ENCODE measurements at places on chromosomes 12 and 14. TPM values are rescaled to one million over a fixed set of nuclear protein-coding genes. Genes with fewer than 3 reads are reported as not detected.

The LMNTD1 gene
- not detected for total RNA-seq

The KCNC2 gene
- total RNA-seq: not detected

DNA sequence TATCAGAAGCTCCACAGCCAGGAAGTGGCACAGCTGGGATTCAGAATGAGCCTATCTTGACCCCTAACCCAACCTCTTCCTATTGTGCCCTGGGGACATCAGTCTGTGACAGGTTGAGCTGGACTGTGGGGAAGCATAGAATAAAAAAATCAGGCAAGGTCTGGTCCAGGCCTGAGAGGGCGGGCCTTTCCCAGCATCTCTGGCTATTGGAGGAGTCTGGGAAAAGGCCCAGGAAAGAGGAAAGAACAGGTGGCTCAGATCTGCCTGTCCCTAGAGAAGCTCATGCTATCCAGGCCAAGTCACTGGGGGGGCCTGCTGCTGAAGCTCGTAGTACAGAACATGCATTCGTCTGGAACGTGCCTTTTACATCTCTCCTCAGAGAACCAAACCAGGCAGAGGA, 100.5 kb downstream of the PPM1H start:
- DNase-seq: no peak

The KRT77 gene
- not detected for total RNA-seq

The AQP6 gene
- not detected for total RNA-seq

GRCh38 chr12:7015555-7016370, 2.5 kb downstream of the LPCAT3 start:
- no peak for DNase-seq

DNA sequence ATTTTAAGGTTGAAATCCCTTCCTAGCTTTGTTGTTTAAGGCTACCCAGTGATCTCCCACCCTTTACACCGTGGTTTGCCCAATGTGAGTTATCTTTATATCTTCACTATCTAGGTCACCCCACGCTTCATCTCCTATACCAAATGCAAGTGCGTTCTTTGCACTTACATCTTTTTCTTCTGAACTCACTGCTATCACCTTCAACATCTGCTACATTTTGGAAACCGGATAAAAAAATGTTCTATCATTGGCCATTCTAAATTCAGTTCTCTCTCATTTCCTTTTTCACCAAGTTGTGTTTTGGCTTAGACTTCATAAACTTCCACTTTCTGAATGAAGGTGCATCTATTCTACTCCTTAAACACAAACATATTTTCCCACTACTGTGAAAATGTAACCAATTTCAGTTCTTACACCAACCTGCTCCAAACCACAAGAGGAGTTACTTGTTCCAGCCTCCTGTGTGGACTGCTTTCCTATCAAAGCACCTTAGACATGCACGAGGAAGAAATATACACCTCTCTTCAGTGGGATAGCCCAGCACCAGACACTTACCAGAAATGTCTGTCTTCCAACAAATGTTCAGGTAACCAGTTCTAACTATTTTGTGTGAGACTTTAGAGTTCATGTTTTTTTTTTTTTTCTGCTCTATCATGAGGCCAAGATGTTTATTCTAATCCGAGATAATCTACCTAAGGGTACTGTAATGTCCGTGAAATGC, 21.9 kb downstream of the CLEC9A start:
- no peak for DNase-seq

DNA sequence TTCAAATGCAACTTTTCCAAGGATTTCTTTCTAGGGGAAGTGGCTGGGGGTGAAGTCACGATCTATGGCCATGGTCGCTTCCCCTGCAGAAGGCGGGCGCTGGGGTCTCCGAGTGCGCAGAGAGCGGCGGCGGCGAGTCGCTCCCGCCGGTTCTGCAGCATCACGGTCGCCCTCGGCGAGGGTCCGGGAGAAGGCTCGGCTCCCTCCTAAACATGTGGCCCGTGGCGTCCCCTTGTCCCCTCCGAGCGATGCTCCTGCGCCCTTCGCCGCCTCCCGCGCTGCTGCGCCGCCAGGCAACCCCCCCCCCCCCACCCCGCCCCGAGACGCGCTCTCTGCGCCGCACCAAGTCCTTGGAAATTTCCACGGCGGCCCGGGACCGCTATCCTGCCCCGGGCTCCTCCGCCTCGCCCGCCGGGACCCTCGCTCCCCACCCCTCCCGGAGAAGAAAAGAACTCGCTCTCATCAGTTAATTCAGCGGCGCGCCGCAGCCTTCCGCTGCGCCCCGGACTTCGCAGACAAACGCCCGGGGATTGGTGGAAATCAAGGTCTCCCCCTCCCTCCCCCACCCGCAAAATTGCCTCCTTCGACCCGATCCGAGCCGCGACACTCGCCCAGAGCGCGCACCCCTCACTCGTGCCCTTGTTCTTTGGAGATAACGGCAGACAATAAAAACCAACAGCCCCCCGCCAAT, at the start of gene ST8SIA1:
TSS of gene ST8SIA1 (minus strand) at position 298 of the 691 bp plus-strand sequence. CDS start 475 bp downstream, outside the sequence.
- DNase-seq: peak; percentile 30

The B4GALNT1 gene
- total RNA-seq: 3.2 TPM

GRCh38 chr14:74526854-74527585, 33.5 kb downstream of the ISCA2 start:
- DNase-seq: no peak

Data from activated naive CD4-positive, alpha-beta T cell treated with anti-CD3 and anti-CD28 coated beads, Interleukin-2, amount 50 U/mL, for 72 hours (primary cell).